ENCODE measurements at places on chromosomes 3 and 15.

- DNase-seq, result no peak
Observed at GRCh38 chr15:92091155-92091734, 237.7 kb downstream of the SLCO3A1 start.

DNA sequence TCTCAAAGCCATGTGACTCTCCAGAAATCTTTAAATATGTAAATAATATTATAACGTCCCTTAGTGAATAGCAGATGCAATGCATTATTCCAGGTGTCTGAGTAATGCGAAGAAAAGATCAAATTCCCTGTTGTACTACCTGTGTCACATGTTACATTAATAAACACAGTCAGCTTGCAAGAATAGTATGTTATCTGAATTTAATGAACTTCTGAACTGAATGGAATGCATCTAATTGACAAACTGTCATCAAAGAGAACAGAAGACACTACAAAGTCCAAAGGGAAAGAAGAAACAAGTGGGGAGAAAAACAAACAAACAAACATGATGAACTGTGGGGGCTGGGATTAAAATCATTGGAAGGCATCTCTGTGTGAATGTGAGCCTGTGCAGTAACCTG, 508.8 kb downstream of the LPP start:
- DNase-seq, result no peak

DNA sequence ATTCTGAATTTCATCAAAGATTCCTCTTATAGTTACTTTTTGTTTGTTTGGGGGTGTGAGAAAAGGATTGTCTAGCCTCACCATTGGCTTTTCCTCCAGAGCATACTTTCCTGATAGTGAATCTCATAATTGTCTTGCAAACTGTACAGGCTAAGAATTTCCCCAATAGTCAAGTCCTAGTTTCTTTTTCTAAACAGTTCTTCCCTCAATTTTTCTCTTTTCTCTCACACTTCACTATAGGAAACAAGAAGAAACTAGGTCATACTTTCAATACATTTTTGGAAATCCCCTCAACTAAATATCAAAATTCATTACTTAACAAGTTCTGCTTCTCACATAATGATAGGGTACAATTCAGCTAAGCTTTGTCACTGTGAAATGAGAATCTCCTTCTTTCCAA, 241.9 kb downstream of the IL20RB start:
- no peak for DNase-seq

DNA sequence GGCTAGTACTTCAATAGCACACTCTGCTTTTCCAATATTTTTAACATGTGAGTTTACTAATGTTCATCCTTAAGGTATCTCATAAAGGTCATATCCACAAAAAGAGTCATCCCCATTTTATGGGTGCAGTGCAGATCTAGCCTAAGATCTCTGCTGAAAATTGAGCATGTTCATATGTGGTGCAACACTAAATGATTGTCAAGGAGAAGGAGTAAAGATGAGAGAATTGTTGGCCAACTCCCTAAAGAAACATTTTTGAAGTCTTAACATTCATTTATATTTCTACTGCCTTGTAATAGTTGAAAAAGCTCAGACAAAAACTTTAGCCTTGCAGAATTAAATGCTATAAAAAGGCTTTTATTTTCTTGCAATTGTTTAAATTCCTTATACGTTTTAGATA, 1159.6 kb downstream of the TBL1XR1 start:
- DNase-seq, result no peak

GRCh38 chr15:48880070-48880634, 2.2 kb downstream of the EID1 start:
- no peak for DNase-seq

DNA sequence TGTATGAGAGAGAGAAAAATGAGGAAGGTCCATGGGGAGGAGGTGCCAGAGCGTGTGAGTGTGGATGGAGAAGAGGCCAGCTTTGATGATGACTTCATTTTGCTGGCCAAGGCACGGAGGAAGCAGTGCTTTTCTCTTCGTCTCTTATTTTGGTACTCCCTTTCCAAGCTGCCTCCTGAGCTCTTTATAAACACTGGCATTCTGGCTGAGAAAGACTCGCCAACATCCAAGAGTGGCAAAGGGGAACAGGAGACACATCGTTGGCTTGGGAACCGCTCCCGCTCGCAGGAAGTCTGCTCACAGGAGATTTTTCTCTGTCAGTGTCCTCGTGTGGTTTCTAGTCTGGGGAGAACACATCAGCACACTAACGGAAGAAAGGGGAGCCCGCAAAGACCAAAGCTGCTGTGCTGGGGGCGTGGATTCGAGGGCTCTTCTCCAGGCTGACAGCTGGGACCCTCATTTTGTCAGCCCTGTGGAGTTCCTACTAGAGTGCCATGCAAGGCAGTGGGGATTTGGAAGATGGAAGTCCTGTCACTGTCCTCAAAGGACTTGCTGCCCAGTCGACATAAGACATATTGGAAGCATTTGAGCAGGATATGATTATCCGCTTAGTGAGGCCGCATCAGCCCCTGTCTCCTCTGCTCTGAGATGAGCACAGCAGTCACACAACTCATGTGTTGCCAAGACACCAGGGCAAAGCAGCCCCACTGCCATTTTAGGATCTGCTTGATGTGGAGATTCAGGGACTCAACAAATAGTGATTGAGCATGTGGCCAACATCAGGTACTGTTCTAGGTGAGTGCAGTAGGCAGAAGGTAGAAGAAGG, 8.0 kb upstream of the SEMA4B start:
- no peak for DNase-seq

DNA sequence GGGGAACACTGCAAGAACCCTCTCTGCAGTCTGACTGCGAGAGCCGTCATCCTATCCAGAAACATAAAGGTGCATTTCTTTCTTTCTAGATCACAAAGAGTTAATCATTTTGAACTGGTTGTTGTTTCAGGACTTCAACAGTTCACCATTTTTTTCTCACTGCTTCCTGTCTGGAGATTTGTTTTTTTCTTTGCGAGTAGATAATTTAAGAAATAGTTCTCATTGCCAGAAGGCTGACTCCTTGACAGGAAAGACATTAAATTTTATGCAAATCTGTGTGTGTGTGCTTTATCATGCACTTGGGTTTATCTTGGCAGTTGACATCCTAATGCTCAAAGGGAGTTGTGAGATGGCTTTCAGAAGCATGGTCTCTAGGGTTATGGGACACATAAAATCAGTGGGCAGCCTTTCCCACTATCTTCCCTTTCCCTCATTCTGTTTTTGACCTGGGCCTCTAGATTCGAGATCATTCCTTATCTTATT, 123.5 kb upstream of the TBL1XR1 start:
- DNase-seq, result no peak

DNA sequence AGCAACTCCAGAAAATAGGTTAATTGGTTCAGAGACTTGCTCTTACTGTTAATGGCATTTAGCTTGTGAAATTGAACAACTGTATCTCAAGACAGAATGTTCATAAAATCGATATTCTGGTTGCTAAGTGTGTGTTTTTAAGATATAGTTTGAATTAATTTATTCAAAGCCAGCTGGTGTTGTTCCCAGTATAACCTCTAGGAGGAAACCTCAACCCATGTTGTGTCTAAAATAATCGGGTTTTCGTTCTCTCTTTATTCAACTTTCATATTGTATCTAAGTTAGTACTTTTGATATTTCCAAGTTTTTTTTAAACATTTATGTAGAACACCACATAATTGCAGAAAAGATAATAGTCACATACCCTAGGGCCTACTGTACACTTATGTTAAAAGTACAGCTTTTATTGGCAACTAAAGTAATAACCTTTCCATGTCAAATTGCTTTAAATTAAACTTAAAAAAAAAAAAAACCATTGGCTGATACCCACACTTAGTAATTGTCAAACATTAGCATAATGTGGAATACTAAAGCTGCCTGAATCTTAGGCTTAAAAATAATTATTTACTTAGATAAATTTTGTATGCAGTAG, 90.9 kb downstream of the SAMMSON start:
- no peak for DNase-seq

- no peak for DNase-seq
Observed at GRCh38 chr3:141108039-141108438, 56.9 kb downstream of the SPSB4 start.

- no peak for DNase-seq
Observed at GRCh38 chr3:29284497-29284896, 3.6 kb downstream of the RBMS3 start.

DNA sequence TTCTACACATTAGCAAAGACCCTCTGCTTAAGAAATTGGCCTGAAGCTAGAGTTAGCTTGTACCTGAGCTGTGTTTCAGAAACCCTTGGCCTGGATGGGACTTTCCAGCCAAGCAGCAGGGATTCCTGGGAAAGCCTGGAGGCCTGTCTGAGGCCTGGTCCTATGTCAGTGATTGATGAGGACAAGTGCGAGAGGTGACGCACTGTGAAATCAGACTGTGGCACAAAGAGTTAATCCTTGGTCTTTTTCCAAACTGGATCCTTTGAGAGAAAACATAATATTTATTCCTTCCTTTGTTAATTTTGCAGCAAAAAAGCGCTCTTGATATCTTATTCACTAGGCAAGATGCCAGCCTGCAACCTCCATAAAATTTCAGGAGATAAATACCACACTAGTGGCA, 225.0 kb upstream of the ATP11B start:
- DNase-seq, result no peak

- DNase-seq, result no peak
Observed at GRCh38 chr15:61742591-61742990, 317.7 kb downstream of the VPS13C start.

GRCh38 chr3:31624083-31624709, 91.5 kb downstream of the STT3B start:
- DNase-seq, result no peak

DNA sequence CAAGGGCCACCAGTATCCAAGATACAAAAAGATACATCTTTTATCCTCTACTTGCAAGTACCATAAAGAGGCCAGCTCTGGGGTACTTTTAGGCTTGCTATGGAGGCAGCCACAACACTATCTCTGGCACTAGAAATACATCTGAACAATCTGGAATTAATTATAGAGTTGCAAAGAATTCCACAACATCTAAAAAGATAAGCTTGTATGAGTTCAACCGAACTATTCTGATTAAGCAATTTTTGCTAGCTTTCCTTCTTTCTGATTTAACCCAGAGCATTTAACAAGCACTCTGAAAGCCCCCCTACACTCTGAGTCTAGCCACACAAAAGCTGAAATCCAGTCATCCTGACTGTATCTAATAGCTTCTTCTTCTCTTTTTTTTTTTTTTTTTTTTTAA, 95.4 kb downstream of the FRMD5 start:
- DNase-seq, result no peak

- DNase-seq, result no peak
Observed at GRCh38 chr15:99603828-99604227, 38.0 kb downstream of the MEF2A start.

DNA sequence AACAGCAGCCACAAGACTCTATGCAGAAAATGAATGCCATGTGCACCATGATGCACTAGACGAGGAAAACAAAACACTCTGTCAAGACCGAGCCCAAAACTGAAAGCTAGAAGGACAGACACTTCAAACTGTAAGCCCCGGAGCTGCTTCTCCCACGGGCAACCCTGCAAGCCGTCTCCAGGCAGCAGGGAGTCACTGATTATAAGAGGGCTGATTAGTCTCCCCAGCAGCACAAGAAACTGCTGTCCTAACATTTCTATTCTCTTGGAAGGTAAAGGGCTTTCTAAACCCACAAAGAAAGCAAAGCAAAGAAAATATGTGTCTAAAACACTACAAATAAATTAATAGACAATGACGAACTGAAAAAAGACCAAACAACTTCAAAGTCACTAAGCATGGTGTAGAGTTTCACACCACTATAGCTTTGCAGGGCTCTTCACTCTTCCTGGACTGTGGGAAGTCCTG, 15.5 kb downstream of the TBC1D2B start:
- no peak for DNase-seq

GRCh38 chr3:4008205-4008604, 209.0 kb downstream of the LRRN1 start:
- DNase-seq, result no peak

GRCh38 chr3:63864965-63865327, 1.3 kb downstream of the ATXN7 start:
- DNase-seq, result no peak

GRCh38 chr3:186786922-186787321, 3.5 kb downstream of the EIF4A2 start:
- DNase-seq, result no peak

DNA sequence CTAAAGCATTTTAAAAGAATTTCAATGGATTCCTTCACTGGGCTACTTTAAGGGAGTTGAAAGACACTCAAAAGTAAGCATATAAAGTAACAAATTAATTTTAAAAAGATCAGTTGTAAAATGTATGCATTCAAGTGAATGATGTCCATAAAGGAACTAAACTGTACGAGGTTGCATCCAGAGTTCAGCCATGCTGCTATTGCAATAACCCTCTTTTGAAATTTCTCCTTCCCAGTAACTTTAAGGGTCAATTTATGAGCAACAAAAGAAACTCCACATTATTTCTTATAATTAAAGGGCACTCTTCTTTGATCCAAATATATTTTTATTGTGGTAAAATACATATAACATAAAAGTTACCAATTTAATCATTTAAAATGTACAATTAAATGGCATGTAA, 22.9 kb downstream of the BTLA start:
- DNase-seq, result no peak

GRCh38 chr3:152384412-152384811, 115.7 kb downstream of the MBNL1 start:
- no peak for DNase-seq

GRCh38 chr3:101687142-101687931, 819 bp upstream of the RPL24 start:
- no peak for DNase-seq

DNA sequence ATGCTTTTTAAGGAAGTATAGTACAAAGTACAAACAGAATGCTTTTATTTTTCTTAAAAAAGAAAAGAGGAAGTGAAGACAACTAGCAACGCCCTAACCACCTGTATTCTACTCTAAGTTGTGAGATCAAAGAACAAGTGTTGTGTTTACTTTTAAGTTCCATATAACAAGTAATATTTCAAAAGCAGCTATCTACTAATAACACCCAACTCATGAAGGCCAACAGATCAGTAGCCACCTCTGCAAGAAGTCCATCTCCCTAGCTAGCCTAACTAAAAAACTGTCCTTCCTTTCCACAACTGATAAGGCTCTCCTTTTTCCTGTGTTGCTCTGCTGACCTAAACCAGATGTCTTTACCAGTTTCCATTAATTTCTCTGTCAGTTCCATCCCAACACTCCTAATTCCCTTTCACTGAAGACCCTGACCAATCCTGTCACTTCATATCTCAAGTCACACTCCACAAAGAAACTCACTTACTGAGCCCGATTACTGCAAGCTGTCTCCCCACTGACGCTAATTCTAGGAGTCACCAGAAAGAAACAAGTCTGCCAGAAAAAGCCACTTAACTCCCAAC, 26.9 kb downstream of the PHC3 start:
- no peak for DNase-seq

DNA sequence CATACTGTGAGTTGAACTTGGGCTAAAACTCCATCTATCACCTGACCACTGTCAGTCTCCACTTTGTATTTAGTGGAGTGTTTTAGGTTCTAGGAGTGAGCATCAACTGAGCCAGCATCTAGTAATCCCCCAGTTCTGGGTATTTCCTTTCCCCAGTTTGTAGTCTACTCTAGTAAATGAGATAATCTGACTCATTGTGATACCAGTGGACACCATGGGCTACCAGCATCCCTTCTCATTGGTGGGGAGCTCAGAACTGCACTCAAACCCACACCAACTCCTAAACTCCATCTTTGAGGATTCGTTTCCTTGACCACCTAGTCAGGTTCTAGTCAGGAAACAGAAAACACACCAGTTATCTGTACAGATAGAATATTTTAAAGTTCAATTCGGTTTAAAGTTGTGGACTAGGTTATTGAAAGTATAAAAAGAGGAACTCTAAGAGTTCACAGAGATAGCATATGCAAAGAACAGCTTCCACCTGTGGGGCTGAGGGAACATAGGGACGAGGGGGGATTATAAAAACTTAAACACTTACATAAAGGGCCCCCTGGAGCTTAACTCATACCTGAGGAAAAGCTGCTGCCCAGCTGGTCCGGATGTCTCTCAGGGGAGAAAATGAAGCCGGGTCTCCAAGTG, 36.0 kb downstream of the LEO1 start:
- no peak for DNase-seq

Data from stimulated activated CD8-positive, alpha-beta memory T cell treated with anti-CD3 and anti-CD28 coated beads, Interleukin-15, amount 100 ng/mL, for 24 hours (primary cell).